Activated CD8-positive, alpha-beta memory T cell treated with anti-CD3 and anti-CD28 coated beads for 4 hours (primary cell): ENCODE measurements at places on chromosomes 7 and 10.

- no peak for DNase-seq
These were observed 396.5 kb upstream of the VSTM2A start for GRCh38 chr7:54145716-54146115.

DNA sequence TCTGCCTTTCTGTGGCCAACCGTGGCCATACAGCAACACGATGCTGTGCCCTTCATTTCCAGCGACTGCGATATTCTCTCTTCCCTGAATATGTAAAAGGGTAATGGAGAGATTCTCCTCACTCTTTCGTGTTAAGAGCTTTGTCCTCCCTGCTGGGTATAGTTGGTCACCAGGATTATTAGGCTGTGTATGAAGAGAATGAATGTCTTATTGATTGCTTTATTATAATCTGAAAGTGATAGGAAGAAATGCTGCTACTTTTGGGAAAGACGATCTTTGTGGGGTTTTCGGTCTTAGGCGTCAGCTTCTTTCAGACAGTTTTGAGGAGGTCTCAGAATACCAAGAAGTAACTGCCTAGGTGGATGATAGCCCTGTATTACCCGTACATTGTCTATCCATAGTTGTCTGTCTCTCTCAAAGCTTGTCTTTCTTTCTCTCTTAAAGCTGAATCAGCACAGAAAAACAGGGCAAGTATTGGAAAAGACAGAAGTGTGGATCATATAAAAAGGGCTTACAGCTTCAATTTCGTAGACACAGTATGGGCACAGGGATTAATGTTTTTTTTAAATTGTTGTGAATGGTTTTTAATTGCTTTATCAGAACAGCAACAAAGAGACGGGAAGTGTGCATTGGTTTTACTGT lies 1.2 kb downstream of the AHCYL2 start:
- DNase-seq = no peak

DNA sequence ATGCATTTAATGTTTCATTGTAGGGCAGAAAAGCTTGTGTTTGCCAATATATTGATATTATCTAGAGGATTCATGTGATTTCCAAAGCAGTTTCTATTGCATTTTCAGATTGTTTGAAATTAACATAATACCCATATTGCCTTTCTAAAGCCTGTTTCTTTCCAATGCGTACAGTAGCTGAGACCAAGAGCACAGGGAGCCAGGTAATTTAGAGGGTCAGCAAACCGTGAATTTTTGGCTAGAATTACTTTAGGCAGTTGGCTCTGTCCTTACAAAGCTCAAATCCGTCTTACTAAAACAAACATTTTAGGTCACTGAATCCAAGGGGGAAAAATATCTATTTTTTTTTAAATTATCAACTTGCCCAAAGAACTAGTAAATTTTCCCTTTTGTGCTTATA lies 604.9 kb upstream of the ADARB2 start:
- no peak for DNase-seq

- no peak for DNase-seq
These were observed 51.3 kb upstream of the TCF7L2 start for GRCh38 chr10:112898540-112899390.
